ENCODE measurements at places on chromosomes 5 and 9.

DNA sequence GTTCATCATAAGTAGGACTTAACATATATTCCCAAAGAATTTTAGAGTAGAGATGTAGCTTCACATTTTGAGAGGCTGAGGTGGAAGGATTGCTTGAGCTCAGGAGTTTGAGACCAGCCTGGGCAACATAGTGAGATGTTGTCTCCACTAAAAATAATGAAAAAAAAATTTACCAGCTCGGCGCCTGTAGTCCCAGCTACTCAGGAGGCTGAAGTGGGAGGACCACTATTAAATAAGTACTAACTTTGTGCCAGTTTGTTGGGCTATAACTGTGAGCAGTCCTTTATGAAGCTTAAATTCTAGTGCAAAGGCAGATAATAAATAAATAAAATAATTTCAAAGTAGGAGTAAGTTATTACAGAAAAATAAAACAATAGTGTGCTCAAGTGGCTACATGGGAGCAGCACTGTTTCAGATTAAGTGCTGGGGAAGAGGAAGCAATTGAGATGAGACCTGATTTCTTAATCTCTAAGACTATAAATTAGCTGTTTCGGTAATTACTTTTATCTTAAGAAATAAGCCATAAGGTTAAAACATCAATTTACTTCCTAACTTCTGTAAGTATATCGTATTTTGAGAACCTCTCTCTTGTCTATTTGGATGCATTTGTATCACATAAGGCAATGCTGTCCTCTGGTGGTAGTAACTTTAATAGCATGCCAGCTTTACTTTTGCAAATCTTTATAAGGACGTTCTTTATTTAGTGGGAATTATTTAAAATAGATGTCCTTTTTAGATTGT is 98.9 kb downstream of the CSNK1G3 start:
- DNase-seq = peak; percentile 65

- peak; percentile 68 for DNase-seq
Observed at GRCh38 chr5:142145106-142145900, 36.7 kb downstream of the NDFIP1 start.

DNA sequence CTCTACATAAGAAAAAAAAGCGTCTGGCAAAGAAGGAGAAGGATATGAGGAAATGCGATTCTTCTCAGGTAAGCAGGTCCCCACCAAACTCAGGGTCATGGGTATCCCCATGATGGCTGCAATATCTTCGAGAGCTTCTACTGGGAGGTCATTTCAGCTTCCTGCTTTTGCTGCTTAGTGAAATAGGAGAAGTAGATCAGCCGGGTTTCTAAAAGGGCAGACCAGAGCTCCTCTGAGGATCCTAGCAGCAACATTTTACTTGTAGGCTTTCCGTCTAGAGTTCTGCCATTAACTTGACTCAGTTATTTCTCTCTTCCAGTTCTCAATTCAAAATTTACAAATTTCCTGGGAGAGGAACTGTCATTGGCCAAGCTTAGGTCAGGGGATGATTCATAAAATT is 134.7 kb downstream of the DPYSL3 start:
- DNase-seq = no peak

- no peak for DNase-seq
Observed at GRCh38 chr5:119270121-119270565, 85.7 kb upstream of the TNFAIP8 start.

GRCh38 chr5:119386596-119387344 is 31.0 kb downstream of the TNFAIP8 start:
- DNase-seq = no peak

- no peak for DNase-seq
Observed at GRCh38 chr5:17373406-17373805, 124.6 kb upstream of the TAF11L2 start.

GRCh38 chr9:85610074-85610860 is 131.5 kb downstream of the AGTPBP1 start:
- peak; percentile 76 for DNase-seq

- peak; percentile 28 for DNase-seq
Observed at GRCh38 chr9:114220061-114220541, 64.8 kb downstream of the COL27A1 start.

DNA sequence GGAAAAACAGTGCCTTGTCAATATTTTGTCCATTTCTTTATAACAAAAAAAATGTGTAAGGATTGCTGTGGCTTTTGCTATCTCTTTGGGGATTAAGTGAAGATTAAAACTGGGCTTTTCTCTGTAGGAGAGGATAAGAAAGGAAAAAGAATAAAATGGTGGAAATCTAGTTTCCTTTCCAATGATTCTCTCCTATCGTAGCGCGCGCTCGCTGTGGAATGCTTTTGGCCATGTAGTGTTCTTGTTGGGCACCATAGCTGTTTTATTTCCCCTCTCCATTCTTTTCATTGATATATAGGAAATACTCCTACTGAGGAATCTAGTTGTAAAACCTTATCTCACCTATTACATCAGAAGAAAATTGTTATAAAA is 1.5 kb downstream of the STXBP1 start:
- no peak for DNase-seq

DNA sequence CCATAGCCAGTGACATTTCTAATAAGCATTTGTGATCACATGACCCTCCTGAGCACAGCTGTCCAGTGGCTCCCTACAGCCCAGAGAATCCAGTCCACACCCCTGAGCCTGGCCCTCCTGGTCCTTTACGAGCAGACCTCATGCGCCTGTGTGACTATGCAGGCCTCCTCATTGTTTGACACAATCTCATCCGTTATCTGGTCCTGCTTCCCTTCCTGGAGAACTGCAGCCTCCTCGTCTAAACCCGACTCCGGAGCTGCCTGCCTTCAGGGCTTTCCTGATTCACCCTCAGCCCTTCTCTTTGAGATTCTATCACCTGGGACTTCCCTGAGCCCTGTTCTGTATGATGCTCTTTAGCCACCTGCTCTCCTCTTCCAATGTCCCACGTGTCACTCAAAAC is 79.7 kb downstream of the GPR21 start:
- no peak for DNase-seq

GRCh38 chr9:127122176-127123063 is at the start of gene ANGPTL2:
ANGPTL2 (minus strand) TSS chr9:127122635; CDS start chr9:127108731, 13,904 bp downstream.
- DNase-seq = peak; percentile 94

DNA sequence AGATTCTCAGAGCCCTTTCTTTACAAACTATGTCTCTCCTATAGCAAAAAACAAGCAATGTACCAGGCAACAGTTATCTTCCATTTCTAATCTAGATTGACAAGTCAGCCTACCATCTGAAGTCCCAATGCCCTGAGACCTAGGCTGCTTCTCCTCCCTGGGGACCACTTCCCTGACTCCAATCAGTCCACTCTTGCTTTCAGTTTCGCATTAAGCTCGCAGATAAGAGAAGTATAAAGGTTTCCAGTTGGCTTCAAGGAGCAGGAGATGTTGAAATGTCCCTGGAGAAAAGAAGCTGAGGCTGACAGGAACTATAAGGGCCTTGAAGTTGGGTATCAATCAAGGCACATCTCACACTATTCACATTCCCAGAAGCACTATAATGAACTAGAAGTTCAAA is 32.3 kb downstream of the ERP44 start:
- DNase-seq = peak; percentile 20

- DNase-seq = peak; percentile 69
Observed at GRCh38 chr9:70117835-70118319, 74.2 kb downstream of the MAMDC2 start.

DNA sequence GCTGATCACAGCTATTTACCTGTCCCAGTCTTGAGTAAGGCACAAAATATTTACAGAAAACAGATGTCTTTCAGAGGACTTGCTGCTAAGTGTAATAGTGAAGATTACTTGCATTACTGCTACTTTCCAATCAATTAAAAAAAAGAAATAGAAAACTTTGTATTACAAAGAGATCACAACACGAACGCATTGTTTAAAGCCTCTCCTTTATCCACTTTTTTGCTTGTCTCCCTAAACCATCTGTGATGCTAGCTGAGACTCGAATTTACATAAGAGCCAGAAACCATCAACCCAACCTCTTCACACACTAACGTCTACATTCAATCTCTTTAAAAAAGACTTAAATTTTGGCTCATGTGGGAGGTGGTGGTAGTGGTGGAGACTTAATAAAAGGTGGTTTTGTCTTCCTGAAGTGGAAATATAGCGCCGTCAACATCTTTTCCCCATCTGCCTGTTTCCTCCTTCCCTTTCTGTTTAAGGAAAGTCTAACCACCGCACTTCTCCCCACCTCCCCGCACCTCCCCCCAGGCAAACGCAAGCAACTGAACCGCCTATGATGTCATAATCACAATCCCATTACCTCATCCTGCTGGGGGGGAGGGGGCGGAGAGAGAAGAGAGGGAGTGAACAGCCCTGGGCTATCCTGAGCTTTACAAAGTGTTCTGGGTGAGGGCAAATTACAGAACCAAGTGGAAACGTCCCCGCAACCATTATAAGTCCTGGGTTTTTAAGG is 948 bp upstream of the FAM53C start:
- peak; percentile 83 for DNase-seq

- DNase-seq = no peak
Observed at GRCh38 chr9:75051285-75051684, 23.2 kb upstream of the CARNMT1 start.

DNA sequence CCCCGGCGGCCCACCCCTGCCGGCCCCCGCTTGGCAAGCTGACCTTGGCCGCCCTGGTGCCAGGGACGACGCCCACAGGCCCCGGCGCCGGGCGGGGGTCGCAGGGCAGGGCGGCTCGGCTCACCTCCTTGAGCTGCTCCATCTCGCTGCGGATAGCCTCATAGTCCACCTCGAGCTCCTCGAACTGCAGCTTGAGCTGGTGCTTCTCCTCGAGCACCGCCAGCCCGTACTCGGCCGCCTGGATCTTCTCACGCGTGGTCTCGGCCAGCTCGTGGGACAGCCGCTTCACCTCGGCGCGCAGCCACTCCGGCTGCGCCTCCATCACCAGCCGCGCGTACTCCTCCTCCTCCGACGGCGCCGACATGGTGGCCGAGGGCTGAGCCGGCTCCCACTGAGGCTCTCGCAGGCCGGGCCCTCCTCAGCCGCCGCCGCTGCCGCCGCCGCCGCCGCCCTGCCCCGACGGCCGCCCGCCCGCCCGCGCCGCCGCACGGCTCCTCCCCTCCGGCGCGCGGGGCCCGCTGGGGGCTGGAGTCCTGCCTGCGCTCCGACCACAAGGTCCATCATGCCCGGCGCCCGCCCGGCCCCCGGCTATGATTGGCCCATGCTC is at the start of gene BICD2:
Gene BICD2, minus strand, starts transcription at position 453 of the 607 bp plus-strand sequence. Its CDS starts 89 bp downstream, at position 364.
- DNase-seq = no peak

DNA sequence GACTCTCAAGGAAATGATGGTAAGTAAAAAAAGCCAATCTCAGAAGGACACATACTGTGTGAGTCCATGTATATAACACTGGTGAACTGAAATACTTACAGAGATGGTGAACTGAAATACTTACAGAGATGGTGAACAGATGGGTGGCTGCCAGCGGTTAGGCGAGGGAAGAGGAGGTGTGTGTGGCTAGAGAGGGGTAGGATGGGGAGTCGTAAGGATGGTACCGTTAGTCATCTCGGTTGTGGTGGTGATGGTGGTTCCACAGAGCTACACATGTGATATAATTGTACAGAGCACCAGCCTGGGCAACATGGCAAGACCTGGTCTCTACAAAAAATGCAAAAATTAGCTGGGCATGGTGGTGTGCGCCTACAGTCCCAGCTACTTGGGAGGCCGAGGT is 113.6 kb upstream of the RAPGEF1 start:
- no peak for DNase-seq

GRCh38 chr5:38267372-38267771 is 9.0 kb downstream of the EGFLAM start:
- DNase-seq = no peak

GRCh38 chr5:89597878-89598277 is 714.9 kb upstream of the MEF2C start:
- DNase-seq = no peak

- DNase-seq = peak; percentile 36
Observed at GRCh38 chr5:124806373-124807077, 60.1 kb upstream of the ZNF608 start.

GRCh38 chr9:129885670-129886106 is 50.4 kb downstream of the USP20 start:
- peak; percentile 95 for DNase-seq

DNA sequence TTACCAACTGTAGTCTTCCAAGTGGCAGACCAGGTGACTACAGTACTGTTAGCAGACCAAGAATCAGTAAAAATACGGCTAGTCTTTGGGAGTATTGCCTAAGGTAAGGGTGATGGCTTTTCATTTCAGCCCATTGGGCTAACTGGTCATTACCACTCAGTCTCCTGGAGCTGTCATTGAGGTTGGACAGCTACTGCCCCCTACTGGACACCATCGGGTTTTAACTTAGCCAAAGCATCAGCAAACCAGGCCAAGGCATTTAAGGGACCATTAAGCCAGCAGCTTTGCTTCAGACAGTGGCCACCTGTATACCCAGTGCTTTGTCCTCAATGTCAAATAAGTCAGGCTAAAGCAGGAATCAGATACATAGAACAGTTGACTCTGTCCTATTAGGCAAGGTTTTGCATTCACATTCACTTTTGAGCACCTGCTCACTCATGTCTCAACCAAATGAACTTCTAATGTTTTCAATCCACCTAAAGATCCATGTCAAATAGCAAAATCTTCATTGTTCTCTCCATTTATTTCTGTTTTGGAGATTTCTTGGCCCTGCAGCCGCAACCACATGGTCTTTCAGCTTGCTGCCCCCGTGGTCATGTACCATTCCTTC is 117.2 kb downstream of the INVS start:
- DNase-seq = peak; percentile 55

DNA sequence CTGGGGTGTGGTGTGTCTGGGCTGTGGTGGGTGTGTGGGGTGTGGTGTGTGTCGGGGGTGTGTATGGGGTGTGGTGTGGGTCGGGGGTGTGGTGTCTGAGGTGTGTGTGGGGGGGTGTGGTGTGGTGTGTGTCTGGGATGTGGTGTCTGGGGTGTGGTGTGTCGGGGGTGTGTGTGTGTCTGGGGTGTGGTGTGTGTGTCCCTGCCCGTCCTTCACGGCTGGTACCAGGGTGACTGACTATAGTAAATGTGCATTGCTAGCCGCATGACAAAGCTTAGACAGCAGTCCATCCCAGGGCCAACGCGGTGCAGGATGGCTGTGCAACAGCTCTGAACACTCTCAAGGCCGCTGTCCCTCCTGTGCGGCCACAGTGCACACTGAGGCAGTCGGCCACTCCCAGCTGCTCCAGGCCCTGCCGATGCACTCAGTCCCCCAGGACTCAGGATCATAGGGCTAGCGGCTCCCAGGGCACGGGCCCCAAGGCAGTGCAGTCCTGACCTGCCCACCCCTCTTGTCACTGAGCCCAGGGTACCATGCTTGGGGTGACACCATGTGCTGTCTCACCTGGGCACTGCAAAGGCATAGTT is 54.0 kb downstream of the SECISBP2 start:
- DNase-seq = peak; percentile 4

DNA sequence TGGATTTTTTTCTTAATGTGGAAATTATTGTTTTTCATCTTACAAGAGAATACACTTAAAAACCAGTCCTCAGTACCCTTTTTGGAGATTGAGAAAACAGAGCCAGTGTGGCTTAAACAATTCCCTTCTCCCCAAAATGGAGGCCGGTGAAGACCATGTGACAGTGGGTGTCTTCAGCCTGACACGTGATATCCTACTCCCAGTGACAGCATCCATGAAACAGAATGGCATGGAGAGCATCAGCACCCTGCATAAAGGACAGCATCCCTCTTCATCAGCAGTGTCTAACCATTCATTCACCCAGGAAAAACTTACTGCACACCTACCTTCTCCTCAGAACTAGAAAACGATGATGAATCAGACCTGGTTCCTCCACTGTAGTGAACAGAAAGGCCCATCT is 103.4 kb upstream of the RAI14 start:
- no peak for DNase-seq

GRCh38 chr5:109406719-109407118 is 3.1 kb downstream of the PJA2 start:
- DNase-seq = no peak

All from EL (cell line).